ENCODE measurements at places on chromosomes 3 and 15.
A peak's percentile ranks its signal among the peaks of the same experiment; 100 is the strongest.

- DNase-seq: no peak
These were observed 297.5 kb downstream of the SHQ1 start for GRCh38 chr3:72550582-72551262.

DNA sequence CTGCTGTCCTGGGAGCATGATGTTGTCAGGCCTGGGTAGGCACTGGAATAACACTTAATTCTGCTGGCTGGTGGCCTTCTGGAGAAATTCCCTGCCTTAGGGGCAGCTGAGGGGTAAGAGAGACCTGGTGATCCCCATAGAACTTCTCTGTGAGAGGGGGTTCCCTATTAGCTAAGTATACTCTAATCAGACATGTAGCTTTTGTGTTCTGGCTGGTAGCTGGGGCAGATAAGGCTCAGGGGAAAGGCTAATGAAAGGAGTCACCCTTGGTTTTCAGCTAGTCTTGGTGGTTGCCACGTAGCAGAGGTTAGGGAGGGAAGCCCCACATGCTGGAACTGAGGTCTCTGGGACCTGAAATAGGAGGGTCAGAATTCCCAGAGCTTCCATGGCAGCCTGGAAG is 952 bp upstream of the HDDC3 start:
- DNase-seq: no peak

DNA sequence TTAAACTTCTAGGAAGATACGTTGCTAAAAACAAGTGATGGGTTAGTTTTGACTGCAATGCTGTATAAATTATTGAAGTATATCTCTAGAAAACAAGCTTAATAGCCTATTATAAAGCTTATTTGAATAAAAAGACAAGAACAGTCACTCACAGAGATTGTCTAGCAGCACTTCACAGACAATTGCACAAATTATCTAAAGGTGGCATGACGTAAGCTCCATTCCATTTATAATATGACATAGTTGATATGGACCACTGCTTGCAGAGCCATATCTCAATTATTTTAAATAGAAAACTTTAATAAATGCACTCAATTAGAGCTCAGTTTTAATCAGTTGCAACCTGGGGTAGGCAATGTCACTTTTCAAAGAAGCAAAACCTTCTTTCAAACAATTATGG is 319.9 kb upstream of the GBE1 start:
- DNase-seq: no peak

- no peak for DNase-seq
These were observed 26.6 kb downstream of the SHOX2 start for GRCh38 chr3:158079599-158079998.

DNA sequence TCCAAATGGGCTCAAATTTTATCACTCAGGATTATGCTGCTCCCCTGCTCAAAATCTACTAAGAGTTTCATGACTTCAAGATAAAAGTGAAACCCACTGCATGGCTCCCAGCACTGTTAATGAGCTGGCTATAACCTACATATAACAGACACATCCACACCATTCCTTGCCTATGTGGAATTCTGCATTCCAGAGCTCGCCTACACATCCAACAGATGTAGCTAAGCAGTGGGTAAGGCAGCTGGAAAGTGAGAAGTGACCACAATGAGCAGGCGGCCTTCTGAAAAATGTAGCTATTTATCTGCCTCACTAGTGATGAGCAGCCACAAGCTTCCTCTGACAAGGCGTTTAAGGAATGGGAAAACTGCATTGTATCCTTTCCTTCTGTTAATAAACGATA is 92.0 kb upstream of the TRIM42 start:
- no peak for DNase-seq

DNA sequence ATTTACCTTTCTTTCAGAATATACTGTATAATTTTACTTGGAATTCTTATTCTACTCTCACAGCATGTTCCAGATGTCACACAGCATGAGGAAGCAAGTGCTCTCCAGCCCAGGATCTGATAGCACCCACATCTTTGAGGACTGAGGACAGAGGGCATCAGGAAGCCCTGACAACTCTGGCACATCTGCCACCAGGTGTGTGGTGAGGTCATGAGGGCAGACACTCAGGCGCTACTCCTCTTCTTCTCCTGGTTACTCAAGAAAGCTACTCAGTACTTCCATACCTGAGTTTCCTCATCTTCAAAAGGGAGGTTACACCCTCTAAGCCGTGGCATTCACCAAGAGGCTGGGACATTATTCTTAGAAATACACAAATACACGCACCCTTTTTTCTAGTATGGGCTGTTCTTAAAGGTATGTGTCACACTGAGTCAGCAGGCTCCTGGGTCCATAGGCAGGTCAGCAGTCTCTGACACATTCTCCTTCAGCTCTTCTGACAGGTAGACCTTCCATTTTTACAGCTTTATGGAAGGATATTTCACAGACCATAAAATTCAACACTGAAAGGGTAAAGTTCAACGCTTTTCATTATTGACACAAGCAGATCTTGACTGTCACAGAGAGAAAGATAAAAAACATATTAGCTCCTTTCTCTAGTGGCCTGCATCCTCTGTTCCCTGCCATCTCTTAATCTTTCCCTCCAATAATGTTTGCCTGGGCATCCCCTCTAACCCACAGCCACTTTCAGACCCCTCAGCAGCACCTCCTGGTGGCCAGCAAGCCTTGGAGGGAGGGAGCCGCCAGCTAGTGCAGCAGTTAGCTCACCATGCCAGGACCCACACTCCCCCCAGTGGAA is 103.2 kb upstream of the TJP1 start:
- DNase-seq: no peak

DNA sequence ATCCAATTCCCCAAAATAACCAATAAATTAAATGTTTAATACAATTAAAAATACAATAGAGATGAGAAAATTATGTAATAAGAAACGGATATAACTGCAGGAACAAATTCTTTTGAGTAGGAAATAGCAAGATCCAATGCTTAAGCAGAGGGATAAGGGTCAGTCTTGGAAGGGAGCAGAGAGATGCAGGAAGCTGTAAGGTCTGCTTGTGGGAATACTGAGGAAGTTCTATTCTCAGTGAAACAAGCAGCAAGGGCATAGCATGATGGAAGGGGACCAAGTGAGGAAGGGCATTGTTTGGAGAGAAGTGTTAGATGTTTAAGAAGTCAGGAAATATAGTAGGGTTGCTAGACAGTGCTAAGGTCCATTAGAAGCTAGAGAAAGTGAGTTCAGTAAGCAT is 409.0 kb downstream of the TBC1D5 start:
- DNase-seq: no peak

GRCh38 chr3:24741506-24741905 is 246.9 kb upstream of the THRB start:
- no peak for DNase-seq

GRCh38 chr15:99130765-99131440 is 26.0 kb downstream of the SYNM start:
- DNase-seq: no peak

GRCh38 chr3:106827515-106828213 is 549.6 kb upstream of the CCDC54 start:
- no peak for DNase-seq

DNA sequence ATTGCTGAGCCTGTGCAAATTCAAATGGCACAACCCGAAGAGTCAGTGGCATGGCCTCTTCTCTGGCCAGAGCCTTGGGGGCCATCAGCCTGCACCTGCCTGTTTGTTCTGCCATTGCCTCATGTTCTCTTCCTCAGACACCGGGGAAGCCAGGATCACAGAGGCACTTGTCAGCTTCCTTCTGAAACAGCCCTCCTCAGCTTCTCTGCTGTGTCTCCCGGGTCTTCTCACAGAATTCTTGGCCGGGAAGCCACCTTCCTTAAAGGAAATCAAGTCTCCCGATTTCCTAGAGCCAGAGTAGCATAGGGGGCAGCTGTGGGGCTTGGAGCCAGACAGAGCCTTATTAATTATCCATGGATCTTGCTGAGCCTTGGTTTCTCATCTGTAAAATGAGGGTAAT is 47.4 kb upstream of the CGNL1 start:
- DNase-seq: no peak

GRCh38 chr3:32391643-32392535 is at the start of gene CMTM7:
Gene CMTM7, plus strand, starts transcription at chr3:32391853. Its CDS starts 54 bp downstream, at chr3:32391907.
- peak; percentile 15 for DNase-seq

DNA sequence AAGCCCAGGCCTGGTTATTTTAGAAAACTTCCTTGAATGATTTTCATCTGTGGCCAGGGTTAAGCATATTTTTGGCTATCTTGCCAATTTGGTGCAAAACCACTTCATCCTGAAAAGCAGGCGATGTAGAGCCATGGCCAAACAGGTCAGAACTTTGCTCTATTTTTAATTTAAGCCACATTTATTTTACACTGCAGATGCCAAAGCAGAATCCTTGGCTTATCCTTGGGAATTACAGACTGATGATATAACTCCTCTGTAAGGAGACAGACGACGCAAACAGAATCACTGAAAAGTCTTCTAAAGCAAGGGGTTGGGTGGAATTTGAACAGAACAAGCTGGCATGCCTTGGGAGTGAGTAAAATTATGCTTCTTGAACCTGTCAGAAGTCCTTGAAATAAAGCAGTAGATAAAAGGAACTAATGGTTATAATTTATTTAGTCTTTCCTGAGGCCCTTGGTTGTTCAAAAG is 121.9 kb downstream of the CHST2 start:
- DNase-seq: no peak

GRCh38 chr3:129441782-129442181 is 1.8 kb downstream of the IFT122 start:
- DNase-seq: no peak

GRCh38 chr3:16330351-16330750 is 65.3 kb downstream of the OXNAD1 start:
- DNase-seq: no peak

DNA sequence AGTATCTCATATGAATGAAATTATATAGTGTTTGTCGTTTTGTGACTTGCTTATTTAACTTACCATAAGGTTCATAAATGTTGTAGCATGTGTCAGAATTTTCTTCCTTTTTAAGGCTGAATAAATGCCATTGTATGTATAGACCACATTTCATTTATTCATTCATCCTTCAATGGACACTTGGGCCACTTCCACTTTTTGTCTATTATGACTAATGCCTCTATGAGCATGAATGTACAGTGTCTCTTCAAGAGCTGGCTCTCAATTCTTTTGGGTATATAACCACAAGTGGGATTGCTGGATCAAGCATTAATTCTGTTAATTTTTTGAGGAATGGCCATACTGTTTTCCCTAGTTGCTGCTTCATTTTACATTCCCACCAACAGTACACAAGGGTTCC is 156.1 kb downstream of the VPS8 start:
- DNase-seq: no peak

DNA sequence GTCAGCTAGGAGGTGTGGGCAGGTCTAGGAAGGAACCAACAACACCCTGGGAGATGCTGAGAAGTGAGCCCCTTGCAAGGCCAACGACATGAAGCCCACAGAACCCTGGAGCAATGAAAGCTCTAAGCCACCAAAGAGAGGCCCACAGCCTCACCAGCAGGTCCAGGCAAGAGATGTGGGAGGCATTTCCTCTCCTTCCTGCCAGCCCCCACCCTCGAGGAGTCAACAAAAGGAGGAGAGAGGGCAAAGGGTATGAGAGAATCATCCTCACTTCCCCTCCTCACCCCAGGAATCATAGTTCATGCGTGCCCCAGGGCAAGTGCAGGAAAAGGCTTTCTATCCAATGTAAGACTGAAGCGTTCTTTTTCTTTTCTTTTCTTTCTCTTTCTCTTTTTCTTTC is 195.8 kb downstream of the SHQ1 start:
- DNase-seq: no peak

GRCh38 chr15:55791551-55792400 is 48.8 kb upstream of the PRTG start:
- DNase-seq: no peak

DNA sequence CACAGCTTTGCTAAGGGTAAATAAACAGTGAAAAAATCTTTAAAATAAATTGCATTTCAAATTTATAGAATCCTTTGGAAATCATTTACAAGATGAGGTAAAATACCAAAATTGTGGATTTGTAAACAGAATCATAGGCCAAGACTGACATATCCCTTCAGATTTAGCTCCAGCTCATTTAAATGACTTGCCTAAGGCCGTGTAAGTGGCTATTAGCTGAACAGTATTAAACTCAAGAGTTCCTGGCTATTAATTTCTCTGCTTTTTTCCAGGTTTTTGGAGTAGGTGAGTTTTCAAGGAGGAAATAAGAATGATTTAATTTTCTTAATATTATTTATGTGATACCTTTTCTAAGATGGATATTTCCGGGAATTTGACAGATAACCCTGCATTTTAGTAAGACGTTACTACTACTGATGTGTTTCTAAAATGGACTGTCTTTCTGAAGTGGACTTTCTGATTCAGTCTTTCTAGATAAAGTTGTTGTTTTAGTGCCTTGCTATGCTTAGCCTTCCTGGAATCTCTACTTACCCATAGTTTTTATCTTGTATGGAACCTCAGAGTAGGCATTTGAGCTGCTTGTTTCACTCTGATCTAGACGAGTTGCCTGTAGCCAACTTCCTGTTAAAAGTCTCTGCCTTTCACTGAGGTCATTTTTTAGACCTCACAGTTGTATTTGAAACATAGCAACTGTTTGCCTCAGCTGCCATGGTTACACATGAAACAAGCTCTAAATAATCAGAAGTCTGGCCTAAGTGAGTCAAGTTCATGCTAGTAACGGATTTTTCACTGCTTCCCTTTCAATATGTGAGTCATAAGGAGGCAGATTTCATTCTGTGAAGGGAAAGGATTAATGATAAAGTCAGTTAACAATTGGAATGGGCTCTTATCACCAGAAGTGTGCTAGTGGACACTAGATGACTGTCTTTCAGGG is 127.0 kb downstream of the KLHL25 start:
- DNase-seq: no peak

DNA sequence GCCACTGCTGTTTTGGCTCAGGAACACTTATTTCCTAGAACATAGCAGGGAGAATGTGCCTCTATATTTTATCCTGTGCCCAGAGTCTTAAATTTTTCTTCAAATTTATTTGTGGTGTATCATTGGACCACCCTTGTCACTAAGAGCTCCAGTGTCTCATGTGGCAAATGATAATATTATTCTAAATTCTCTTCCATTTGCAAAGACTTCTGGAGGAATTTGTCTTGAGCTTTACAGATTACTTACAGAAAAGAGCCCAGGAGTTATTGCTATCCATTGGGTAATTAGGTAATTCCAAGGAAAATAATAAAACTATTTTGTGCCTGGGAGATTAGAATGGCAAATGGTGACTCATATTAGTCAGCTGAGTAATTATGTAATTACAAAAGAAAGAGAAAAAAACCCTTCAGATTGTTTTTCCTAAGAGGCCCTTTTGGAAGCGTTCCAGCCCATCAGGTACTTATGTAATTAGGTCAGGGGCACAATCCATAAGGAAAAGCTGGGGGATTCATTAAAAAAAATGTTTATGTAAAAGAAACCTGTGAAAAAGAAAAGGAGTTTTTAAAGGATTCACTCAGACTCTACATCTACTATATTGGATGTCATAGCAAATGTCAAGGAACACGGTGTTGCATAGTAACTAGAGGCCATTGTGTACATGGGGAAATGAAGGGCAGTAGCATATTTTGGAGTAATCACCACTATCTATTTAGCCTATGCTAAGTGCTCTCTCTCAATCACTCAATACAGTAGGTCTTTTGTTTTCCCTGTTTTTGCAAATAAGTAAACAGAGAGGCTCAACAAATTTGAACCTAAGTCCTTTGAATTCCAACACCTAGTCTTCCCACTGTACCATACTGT is 380.9 kb upstream of the RARB start:
- no peak for DNase-seq
